ENCODE measurements at places on chromosomes 7 and 10.
A peak's percentile ranks its signal among the peaks of the same experiment; 100 is the strongest.

DNA sequence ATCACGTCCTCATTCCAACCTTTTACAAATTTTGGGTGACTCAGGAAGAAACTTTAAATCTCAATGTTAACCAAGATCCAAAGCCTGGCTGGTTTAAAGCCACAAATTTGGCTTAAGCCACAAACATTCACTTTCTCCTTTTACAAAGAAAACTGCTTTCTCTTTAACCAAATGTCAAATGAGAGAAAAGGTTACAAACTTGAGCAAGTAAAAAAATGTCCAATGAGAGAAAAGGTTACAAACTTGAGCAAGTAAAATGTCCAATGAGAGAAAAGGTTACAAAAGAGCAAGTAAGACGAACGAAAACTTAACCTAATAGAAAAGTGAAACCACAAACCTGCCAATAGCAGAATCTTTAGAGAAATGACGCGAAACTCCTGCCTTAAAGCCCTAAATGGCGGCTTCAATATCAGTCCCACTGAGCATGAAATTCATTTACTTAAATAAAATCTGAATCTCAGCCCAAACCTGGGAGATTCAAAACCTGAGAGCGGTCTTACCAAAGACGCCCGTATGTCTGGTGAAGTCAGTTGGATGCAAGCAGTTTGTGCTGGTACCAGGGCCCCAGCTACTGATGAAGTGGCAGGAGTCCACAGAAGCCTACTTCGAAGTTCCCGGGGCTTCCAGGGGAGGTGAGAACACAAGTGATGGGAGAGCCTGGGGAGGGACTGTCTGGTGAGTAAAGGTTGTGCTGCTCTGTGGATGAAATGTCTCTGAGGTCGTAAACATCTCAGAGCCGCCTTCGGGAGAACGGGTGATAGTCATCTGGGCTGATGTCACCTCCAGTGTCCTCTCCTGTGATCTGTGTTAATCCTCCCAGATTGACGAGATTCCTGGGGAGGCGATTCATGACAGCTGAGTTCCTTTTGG is 74.6 kb downstream of the PAXIP1 start:
- peak; percentile 22 for DNase-seq

- DNase-seq = no peak
Measured at GRCh38 chr10:86165666-86166065, 200.9 kb downstream of the GRID1 start.

GRCh38 chr7:112167147-112167546 is 39.1 kb downstream of the DOCK4 start:
- DNase-seq = no peak

- no peak for DNase-seq
Measured at GRCh38 chr10:77939561-77940001, 13.0 kb upstream of the DLG5 start.

GRCh38 chr7:2512713-2513112 is 6.9 kb upstream of the LFNG start:
- no peak for DNase-seq

DNA sequence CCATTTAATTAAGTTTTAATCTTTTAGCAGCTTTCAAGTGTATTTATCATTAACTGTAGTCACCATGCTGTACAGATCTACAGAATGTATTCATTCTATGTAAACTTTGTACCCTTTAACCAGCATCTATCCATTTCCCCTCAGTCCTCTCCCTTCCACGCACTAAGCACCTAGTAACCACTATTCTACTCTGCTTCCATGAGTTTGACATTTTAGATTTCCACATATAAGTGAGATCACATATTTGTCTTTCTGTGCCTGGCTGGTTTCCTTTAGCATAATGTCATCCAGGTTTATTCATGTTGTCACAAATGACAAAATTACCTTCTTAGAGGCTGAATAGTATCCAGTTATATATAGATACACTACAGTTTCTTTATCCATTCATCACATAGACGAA is 79.7 kb downstream of the BTAF1 start:
- no peak for DNase-seq

- no peak for DNase-seq
Measured at GRCh38 chr7:117588352-117588794, 108.5 kb downstream of the CFTR start.

GRCh38 chr10:117457071-117457810 is 82.0 kb upstream of the PDZD8 start:
- no peak for DNase-seq

DNA sequence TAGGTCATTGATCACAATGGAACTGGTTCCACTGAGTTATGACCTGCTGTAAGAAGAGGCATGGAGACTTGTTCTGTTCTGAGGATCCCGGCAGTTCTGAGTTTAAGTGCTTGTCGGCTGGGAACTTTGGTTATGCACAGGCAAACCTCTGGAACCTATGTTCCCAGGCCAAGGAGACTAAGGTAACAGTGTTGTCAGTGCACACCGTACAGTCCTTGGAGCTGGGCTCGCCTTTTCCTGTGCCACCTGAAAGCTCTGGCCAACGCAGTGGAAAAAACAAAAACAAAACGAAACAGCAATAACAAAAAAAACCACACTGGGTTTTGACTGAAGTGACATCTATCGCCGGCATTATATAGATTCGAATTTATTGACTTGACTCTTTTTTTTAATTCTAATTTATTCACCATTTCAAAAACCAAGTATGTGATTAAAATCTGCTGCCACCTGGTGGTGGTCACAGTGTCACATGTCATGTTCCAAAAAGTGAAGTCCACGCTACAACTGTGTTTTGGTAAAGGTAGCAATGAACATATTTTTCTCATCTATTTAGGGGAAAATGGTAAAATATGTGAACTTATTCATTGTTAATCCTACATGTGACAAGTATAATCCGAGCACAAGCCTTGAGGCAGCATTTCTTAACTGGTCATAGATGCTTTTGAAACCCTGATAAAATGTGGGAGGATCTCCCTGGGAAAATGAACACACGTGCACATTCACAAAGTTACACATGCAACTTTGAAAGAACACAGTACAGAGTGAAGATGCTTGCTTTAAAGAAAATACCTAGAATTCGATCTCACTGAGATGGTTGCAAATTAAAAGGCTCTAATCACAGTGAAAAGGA is 113.8 kb upstream of the PPP2R2D start:
- no peak for DNase-seq

DNA sequence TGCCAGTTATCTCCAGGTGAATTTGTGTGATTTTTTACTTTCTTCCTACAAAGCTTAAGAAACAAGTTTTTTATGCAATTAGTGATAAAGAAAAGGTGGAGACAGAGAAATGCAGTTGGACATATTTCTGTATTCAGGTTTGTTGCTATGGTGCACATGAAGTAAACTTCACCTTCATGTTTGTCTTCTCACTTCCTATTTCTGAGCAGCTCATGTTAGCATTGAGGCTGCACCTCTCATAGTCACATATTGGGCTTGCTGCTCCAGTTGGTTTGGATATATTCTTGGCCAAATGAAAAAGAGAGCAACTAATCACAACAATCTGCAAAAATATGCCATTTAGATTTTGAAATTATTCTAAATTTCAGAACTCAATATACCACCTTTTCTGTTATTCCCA is 475.6 kb upstream of the ZWINT start:
- no peak for DNase-seq

GRCh38 chr10:77710081-77710551 is 72.5 kb upstream of the KCNMA1 start:
- DNase-seq = no peak

DNA sequence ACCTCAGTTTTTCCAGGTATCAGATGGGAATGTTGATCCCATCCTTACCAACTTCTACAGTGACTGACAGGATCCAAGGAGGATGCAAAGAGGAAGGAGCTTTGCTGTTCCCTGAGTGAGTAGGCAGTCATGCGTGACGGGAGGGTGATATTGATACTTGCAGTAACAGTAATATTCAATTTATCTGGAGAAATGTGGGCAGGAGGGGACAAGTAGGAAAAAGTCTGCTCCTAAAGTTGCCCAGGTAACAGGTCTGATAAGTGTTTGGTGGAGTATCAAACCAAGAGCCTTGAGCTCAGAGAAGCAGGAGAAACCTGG is 3.3 kb upstream of the ZCCHC24 start:
- DNase-seq = no peak

- no peak for DNase-seq
Measured at GRCh38 chr7:149261316-149261828, 624 bp upstream of the ZNF783 start.

- DNase-seq = no peak
Measured at GRCh38 chr10:79149662-79150443, 81.1 kb downstream of the ZMIZ1 start.

DNA sequence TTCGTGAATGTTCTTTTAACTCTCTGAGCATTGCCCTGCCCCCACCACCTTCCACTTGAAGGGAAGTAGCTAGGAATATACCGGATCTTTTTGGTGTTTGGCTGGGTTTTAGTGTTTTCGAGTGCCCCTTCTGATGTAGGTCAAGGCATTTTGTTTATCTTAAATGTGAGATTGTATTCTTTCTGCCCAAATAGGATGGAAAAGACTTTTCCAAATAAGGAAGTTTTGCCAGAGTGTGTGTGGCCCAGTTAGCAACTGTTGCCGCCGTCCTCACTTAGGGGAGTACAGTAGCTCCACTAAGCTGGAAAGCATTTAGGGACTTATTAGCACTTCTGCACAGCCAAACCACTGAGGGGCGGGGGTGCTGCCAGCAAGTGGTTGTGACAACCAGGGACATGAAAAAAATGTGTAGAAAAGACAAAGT is 29.8 kb upstream of the VCL start:
- DNase-seq = no peak

- DNase-seq = no peak
Measured at GRCh38 chr10:113609704-113610108, 54.1 kb downstream of the NRAP start.

DNA sequence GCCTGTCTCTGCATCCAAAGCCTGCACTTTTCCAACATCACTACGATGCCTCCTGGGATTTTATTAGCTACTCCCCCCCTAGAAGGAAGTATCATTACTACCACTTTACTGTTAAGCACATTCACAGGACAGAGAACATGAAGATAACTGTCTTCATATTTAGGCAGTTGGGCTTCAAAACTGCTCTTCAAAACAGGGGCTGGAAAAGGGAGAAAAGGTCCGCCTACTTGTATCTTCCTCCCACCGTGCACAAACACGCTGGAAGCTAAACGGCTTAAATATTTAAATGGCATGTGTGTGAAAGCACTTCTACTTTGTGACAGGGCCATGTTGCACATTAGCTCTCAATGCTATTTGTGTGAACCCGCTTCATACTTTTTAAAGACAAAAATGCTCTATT is 999 bp downstream of the ITIH5 start:
- DNase-seq = no peak

DNA sequence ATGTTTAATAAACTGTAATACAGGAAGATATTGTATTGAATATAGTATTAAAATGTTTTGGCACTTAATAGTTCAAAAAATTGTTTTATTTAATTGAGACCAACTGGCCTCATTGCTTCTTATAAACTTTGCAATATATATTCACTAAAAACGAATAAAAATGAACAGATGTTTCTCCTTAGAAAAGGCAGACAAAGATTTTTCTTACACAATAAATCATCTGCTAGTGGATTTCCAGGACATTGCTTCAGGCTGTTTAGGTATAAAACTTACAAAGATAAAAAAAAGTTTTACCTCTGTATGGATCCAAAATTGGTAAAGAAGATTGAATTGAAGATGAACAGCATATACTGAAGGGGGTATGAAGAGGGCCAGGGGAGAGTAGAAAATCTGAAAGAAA is 143.6 kb downstream of the AGMO start:
- DNase-seq = no peak
